ENCODE measurements at places on chromosomes 6 and 20.
A peak's percentile ranks its signal among the peaks of the same experiment; 100 is the strongest.

GRCh38 chr20:38304845-38305447, 990 bp downstream of the BPI start:
- no peaks in the 10 kb centered on the region for H3K36me3 ChIP-seq
- H3K4me3 ChIP-seq = no peak overlapping the region
- H3K27ac ChIP-seq = no peak overlapping the region
- DNase-seq = no peak
- peaks cover 5% of the 10 kb centered on the region for H3K4me1 ChIP-seq

DNA sequence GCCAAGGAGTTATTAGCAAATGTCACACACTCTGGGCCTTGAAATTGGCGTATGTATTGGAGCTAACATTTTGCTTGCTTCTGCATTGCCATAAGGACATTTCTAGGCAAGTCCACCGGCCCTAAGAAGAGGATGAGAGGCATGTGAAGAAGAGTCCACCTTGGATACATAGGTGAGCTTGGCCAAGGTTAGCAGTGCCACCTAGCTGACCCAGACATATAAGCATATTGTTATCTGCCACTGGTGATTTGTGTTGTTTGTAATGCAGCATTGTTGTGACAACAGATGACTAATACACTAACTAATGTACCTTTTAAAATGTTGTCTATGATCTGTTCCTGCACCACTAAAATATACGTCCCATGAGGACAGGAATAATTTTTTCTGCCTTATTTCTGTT, 24.8 kb upstream of the HLA-DQA2 start:
- H3K4me1 ChIP-seq = no peaks in the 10 kb centered on the region
- no peak for DNase-seq
- no peak overlapping the region for H3K27ac ChIP-seq
- H3K36me3 ChIP-seq = no peaks in the 10 kb centered on the region

DNA sequence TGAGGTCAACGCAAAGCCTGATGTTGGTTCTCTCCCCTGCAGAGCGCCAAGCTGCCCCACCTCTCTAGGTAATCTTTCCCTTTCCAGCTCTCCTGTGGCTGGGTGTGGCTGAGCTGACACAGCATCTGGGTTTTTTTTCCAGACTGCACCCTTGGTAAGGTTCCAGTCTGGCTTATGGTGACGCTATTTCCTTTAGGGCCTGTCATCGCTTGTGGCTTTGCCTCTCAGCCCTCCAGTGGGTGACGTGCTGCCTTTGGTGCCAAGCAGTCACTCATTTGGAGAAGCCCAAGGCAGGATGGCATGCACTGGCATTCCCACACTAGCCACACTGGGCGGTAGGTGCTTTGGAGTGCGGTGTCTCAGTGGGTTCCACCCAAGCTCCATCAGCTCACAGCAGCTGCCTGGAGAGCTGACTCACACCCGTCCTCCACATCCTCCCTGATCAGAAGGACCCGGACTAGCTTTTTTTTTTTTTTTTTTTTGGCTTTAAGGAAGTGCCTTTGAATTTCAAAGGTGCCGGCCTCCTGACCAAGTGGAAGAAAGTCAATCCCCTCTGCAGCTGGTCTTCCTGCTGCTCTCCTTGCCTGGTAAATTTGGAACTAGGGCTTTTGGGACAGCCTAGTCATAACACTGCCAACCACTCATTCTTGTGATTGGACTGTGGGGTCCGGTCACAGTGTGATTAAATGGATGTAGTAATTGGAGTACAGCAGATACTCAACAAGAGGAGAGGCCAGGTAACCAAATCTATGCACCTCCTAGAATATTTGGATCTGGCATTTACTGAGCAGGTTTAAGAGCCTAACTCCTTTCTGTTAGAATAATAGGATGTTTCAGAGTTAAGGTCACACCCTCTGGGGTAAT, 153.6 kb downstream of the CD83 start:
- no peak for DNase-seq
- peaks cover 10% of the 10 kb centered on the region for H3K4me1 ChIP-seq
- no peaks in the 10 kb centered on the region for H3K27me3 ChIP-seq
- H3K4me3 ChIP-seq = no peak overlapping the region

- H3K4me3 ChIP-seq = no peak overlapping the region
- H3K36me3 ChIP-seq = no peaks in the 10 kb centered on the region
- no peak overlapping the region for H3K27ac ChIP-seq
- H3K4me1 ChIP-seq = no peaks in the 10 kb centered on the region
- no peaks in the 10 kb centered on the region for H3K27me3 ChIP-seq
- no peak for DNase-seq
Observed at GRCh38 chr20:39882806-39883205, 806.2 kb downstream of the MAFB start.

DNA sequence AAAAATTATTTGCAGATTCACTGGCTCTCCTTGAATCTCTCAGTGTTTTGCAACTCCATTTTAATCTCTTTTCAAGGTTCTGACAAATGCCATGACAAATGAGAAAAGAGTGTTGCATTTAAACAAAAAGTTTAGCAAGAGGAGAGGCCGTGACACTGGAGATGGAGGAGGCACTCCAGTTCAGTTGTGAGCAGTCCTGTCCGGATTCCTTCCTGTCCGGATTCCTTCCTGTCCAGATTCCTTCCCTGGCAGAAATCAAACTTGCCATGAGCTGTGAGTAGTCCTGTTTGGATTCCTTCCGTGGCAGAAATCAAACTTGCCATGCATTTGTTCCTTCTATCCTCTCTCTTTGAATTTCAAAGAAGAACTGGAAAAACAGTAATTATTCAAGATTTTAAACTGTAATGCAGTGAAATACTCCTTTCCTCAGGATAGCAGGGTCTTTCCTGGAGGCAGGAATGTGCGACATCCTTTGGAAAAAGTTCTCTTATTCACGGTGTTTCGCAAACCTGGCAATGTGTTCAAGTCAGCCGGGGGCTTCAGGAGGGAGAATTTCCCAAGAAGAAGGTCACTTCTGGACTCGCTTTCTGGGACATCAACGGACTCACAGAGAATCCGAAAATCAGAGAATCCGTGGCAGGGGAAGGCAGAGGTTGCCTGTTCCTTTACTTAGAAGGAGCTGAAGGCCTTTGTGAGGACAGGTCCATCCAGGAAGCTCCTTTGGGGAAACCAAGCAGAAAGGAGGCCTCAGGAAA, 48.7 kb upstream of the DACT2 start:
- no peaks in the 10 kb centered on the region for H3K4me1 ChIP-seq
- no peaks in the 10 kb centered on the region for H3K27me3 ChIP-seq
- no peak for DNase-seq
- H3K4me3 ChIP-seq = no peak overlapping the region
- no peaks in the 10 kb centered on the region for H3K36me3 ChIP-seq

GRCh38 chr6:43764772-43765171, 5.2 kb upstream of the VEGFA start:
- H3K4me3 ChIP-seq = no peak overlapping the region
- no peaks in the 10 kb centered on the region for H3K27me3 ChIP-seq
- peaks cover 3% of the 10 kb centered on the region for H3K4me1 ChIP-seq
- H3K36me3 ChIP-seq = no peaks in the 10 kb centered on the region
- H3K27ac ChIP-seq = no peak overlapping the region

- no peak overlapping the region for H3K27ac ChIP-seq
- no peaks in the 10 kb centered on the region for H3K27me3 ChIP-seq
- no peaks in the 10 kb centered on the region for H3K36me3 ChIP-seq
- H3K4me1 ChIP-seq = no peaks in the 10 kb centered on the region
Observed at GRCh38 chr20:37933786-37934633, 31.1 kb downstream of the VSTM2L start.

- H3K27me3 ChIP-seq = no peaks in the 10 kb centered on the region
- no peaks in the 10 kb centered on the region for H3K36me3 ChIP-seq
- H3K4me1 ChIP-seq = peaks cover 21% of the 10 kb centered on the region
- DNase-seq = peak; percentile 59
- no peak overlapping the region for H3K4me3 ChIP-seq
- H3K27ac ChIP-seq = no peak overlapping the region
Observed at GRCh38 chr6:90110971-90111370, 185.7 kb downstream of the BACH2 start.

DNA sequence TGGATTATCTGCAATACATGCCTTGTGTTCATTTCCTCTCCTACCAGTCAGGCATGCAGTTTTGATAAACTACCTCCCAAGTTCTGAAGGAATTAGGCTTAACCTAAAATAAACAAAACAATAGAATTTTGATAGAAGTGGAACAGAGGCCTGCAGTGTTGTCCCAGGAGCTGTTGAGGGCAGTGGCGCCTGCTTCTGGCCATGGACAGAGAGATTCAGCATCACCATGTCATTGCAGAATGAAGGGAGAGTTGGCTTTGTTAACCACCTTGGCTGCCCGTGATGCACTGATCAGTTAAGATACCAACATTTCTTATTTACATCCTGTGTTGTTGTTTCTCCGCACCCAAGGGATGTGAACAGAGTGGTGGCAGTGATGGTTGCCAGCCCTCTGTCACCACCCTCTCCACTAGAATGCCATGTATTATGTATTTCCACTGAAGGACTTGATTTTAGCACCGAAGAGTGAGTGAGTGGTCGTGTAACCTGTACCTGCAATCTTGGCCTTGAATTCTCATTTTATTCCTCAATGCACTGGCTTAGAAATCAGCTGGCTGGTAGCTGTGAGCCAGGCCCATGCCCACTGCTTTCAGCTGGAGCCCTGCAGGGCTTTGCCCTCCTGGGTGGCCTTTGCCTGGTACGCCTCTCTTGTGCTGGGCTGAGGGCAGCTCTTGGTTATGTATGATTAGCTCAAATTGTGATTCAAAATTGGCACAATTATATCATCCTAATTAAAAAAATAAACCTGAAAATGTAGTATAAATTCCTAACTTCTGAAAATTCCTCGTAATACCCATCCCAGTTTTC, 56.5 kb downstream of the SHLD1 start:
- no peak for DNase-seq
- no peaks in the 10 kb centered on the region for H3K4me1 ChIP-seq
- H3K4me3 ChIP-seq = no peak overlapping the region
- no peaks in the 10 kb centered on the region for H3K36me3 ChIP-seq
- H3K27ac ChIP-seq = no peak overlapping the region

- H3K36me3 ChIP-seq = peaks cover 9% of the 10 kb centered on the region
- DNase-seq = no peak
- H3K27ac ChIP-seq = no peak overlapping the region
- H3K27me3 ChIP-seq = no peaks in the 10 kb centered on the region
- H3K4me1 ChIP-seq = peaks cover 30% of the 10 kb centered on the region
Observed at GRCh38 chr6:109456710-109457561, 1.4 kb upstream of the MICAL1 start.

DNA sequence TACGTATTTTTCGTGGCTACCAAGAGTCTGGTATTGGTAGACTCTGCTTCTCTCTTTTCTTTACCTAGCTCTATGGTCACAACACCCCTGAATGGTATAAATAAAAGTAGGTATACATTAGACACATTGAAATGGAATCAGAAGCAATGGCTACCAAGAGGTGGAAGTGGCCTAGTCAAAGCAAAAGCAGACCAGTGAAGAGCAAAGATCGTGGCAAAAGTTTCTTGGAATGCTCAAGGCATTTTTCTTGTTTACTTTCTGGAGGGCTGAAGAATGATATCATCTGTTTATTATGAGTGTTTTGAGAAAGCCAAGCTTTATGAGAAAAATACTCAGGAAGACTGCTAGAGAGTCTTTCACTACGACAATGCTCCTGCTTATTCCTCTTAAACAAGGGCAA, 28.6 kb upstream of the MOCS1 start:
- H3K4me1 ChIP-seq = no peaks in the 10 kb centered on the region
- H3K27ac ChIP-seq = no peak overlapping the region
- no peak for DNase-seq
- no peak overlapping the region for H3K4me3 ChIP-seq
- no peaks in the 10 kb centered on the region for H3K27me3 ChIP-seq
- H3K36me3 ChIP-seq = no peaks in the 10 kb centered on the region

- no peaks in the 10 kb centered on the region for H3K27me3 ChIP-seq
- H3K36me3 ChIP-seq = peaks cover 22% of the 10 kb centered on the region
- peaks cover 15% of the 10 kb centered on the region for H3K4me1 ChIP-seq
- peak overlapping the region; percentile 100 for H3K27ac ChIP-seq
- H3K4me3 ChIP-seq = peak overlapping the region; percentile 73
Observed at GRCh38 chr20:50932016-50932485, 814 bp upstream of the ADNP start.

DNA sequence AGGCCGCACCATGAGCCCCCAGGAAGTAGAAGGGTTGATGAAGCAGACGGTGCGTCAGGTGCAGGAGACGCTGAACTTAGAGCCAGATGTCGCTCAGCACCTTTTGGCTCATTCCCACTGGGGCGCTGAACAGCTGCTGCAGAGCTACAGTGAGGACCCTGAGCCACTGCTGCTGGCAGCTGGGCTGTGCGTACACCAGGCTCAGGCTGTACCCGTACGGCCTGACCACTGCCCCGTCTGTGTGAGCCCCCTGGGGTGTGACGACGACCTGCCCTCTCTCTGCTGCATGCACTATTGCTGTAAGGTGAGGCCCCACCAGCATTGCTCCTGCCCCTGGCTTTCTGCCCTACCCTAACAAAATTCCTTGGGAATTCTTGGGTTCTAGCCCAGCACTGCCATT, 13.1 kb downstream of the DNPH1 start:
- DNase-seq = no peak
- H3K4me3 ChIP-seq = no peak overlapping the region
- no peaks in the 10 kb centered on the region for H3K27me3 ChIP-seq
- H3K4me1 ChIP-seq = no peaks in the 10 kb centered on the region
- no peak overlapping the region for H3K27ac ChIP-seq
- peaks cover 22% of the 10 kb centered on the region for H3K36me3 ChIP-seq

DNA sequence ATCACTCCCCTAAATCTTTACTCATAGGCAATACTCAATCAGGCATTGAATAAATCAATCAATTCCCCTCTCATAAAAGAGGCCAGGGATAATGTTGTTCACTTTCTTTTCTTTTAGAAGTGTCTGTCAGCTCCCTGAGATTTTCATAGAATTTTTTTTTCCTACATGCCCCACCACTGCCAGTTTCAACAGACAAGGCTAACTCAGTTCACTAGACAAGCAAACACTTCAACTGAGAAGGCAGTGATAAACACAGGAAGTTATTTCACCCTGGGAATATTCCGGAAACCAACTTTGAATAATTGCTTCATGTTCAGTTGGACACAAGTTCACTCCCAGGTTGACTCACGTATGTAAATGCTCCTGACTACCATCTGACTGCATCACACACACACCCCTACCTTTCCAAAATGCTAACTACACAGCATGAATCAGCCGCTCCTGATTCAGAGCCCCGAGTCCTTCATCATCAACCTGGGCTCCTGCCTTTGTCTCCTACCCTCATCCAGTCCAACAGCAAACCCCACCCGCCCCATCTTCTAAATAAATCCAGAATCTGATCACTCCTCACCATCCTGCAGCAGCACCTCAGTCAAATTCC, 143.9 kb downstream of the BCAS1 start:
- H3K4me3 ChIP-seq = no peak overlapping the region
- H3K4me1 ChIP-seq = no peaks in the 10 kb centered on the region
- no peak for DNase-seq
- H3K27me3 ChIP-seq = no peaks in the 10 kb centered on the region

- DNase-seq = no peak
- H3K4me3 ChIP-seq = no peak overlapping the region
- H3K4me1 ChIP-seq = no peaks in the 10 kb centered on the region
- H3K27ac ChIP-seq = no peak overlapping the region
- H3K27me3 ChIP-seq = no peaks in the 10 kb centered on the region
Observed at GRCh38 chr6:166775923-166776220, 148.8 kb upstream of the RPS6KA2 start.

DNA sequence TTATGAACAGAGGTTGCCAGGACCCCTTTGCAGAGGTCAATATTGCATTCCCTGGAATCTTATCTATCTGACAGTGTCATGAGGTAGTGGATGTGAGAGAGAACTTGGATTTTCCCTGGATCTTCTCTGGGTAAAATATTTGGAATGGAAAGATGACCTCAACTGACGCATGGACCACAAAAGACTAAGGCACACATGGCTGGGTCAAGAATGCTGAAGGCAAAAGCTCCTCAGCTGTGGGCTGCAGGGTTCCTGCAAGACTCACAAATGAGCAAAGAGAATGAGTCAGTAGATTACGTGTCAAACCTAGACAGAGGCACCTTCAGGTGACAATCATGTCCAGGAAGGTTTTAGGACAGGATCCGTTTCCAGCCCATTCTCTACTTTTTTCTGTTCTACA, 484.0 kb downstream of the C6orf118 start:
- no peak overlapping the region for H3K4me3 ChIP-seq
- no peaks in the 10 kb centered on the region for H3K4me1 ChIP-seq
- no peak for DNase-seq

Measured in effector memory CD4-positive, alpha-beta T cell (primary cell).